Stimulated activated CD4-positive, alpha-beta T cell treated with anti-CD3 and anti-CD28 coated beads, Interleukin-12 subunit alpha, Interleukin-12 subunit beta, amount 100 ng/mL, for 24 hours (primary cell): ENCODE measurements at places on chromosomes 16 and 17.

GRCh38 chr17:44067545-44067940 lies 1.1 kb upstream of the LSM12 start:
- DNase-seq: no peak

GRCh38 chr17:58530655-58531054 lies 16.2 kb upstream of the MTMR4 start:
- no peak for DNase-seq

- DNase-seq: peak; percentile 75
Measured at GRCh38 chr17:40177275-40177874, at the start of gene RAPGEFL1. Gene RAPGEFL1 (plus strand): TSS chr17:40177470. CDS start chr17:40177862, 392 bp downstream.

DNA sequence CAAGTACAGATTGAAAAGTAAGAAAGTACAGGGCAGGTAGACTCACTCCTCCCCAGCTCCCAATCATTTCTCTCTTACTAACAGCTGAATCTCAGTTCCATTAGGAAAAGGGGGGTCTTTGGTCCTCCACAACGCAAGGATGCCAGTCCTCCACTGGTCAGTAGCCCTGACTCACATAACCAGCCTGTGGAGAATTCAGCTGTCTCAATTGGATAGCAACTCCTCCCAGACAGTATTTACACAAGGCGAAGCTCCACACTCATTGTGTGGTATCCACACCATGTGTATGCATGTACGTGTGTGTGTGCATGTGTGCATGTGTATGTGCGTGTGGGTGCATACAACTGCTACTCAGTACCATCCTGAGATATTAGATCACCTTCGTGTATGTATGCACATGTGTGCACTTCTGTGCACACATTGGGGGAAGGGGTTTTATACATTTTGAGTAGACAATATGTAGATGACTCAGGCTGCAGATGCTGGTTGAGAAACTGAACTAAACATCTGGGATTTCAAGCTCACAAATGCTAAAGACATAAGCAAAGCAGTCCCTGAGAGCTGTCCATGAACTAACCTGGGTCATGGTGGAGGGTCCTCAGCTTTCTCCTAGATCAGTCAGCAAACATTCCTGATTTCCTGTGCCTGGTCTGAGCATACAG lies 240.1 kb downstream of the SLC39A11 start:
- DNase-seq: no peak

DNA sequence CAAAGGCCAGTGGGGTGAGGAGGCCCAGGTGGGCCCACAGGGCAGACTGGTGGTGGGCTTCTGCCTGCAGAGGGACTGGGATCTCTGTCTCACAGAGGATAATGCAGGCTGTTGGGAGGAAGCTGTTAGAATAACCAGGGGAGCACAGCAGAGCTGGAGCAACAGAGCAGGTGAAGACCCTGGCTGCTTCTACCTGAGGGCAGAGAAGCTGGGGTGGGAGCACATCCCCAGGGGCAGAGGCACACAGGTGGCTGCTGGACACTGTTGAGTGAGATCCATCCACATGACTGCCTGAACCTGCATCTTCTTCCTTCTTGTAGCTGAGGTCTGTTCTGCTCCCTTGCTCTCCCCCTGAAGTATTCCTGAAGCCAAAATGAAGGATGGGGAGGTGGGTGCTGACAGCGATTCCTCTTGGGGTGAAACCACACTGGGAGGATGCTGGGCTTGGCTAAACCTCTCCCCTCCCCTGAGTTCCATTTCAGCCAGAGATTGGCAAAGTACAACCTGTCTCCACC lies 1725.0 kb downstream of the TP53TG3F start:
- no peak for DNase-seq

GRCh38 chr17:7982666-7983065 lies 19.7 kb upstream of the GUCY2D start:
- no peak for DNase-seq

DNA sequence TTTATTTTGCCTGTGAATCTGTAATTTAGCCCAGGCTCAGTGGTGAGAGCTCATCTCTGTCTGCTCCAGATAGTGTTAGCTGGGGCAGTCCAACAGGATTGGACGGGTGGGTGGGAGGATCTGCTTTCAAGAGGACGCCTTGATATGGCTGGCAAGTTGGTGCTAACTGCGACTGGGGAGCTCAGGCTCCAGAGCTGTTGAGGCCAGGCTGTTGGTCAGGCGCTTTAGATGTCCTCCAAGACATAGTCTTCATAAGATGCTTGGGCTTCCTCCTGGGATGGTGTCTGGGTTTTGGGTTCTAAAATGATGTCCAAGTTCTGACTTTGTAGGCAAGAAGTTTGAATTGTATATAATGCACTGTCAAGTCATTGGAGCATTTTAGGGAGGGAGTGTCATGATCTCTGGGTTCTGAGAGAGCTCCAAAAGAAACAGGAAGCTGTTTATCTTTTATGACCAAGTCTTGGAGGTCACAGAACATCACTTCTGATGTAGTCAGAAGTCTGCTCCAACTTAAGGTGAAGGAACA lies 12.8 kb upstream of the PCTP start:
- no peak for DNase-seq

- no peak for DNase-seq
Measured at GRCh38 chr17:5027916-5028315, 7.3 kb downstream of the SLC52A1 start.
